ENCODE measurements at places on chromosomes 3 and 15. TPM values are rescaled to one million over a fixed set of nuclear protein-coding genes. Genes with fewer than 3 reads are reported as not detected.

Gene LIPH
- 12.1 TPM for total RNA-seq

- H3K4me3 ChIP-seq = no peak overlapping the region
- peaks cover 5% of the 10 kb centered on the region for H3K4me1 ChIP-seq
- no peak for DNase-seq
- H3K27me3 ChIP-seq = no peaks in the 10 kb centered on the region
- H3K27ac ChIP-seq = no peak overlapping the region
Measured at GRCh38 chr15:75902129-75902557, 1.5 kb upstream of the FBXO22 start.

Gene CELF6
- total RNA-seq = not detected

GRCh38 chr3:134667956-134668355 lies 17.1 kb upstream of the KY start:
- H3K4me1 ChIP-seq = no peaks in the 10 kb centered on the region
- H3K27ac ChIP-seq = no peak overlapping the region
- H3K36me3 ChIP-seq = no peaks in the 10 kb centered on the region
- no peak overlapping the region for H3K4me3 ChIP-seq

Gene ANKRD63
- 2.5 TPM for total RNA-seq

GRCh38 chr15:49415149-49415548 lies 7.9 kb upstream of the FGF7 start:
- DNase-seq = no peak
- no peaks in the 10 kb centered on the region for H3K27me3 ChIP-seq
- H3K27ac ChIP-seq = no peak overlapping the region
- H3K4me3 ChIP-seq = no peak overlapping the region
- no peaks in the 10 kb centered on the region for H3K36me3 ChIP-seq

GRCh38 chr3:154657218-154657617 lies 227.2 kb upstream of the GPR149 start:
- no peaks in the 10 kb centered on the region for H3K4me1 ChIP-seq
- no peaks in the 10 kb centered on the region for H3K36me3 ChIP-seq
- peak; percentile 4 for DNase-seq
- H3K4me3 ChIP-seq = no peak overlapping the region
- H3K27ac ChIP-seq = no peak overlapping the region
- no peaks in the 10 kb centered on the region for H3K27me3 ChIP-seq

Gene SLC22A14
- total RNA-seq = 0.26 TPM
